ENCODE measurements at places on chromosomes 13 and 19.

- DNase-seq, result no peak
Measured at GRCh38 chr19:13039211-13039789, 44.0 kb downstream of the NFIX start.

DNA sequence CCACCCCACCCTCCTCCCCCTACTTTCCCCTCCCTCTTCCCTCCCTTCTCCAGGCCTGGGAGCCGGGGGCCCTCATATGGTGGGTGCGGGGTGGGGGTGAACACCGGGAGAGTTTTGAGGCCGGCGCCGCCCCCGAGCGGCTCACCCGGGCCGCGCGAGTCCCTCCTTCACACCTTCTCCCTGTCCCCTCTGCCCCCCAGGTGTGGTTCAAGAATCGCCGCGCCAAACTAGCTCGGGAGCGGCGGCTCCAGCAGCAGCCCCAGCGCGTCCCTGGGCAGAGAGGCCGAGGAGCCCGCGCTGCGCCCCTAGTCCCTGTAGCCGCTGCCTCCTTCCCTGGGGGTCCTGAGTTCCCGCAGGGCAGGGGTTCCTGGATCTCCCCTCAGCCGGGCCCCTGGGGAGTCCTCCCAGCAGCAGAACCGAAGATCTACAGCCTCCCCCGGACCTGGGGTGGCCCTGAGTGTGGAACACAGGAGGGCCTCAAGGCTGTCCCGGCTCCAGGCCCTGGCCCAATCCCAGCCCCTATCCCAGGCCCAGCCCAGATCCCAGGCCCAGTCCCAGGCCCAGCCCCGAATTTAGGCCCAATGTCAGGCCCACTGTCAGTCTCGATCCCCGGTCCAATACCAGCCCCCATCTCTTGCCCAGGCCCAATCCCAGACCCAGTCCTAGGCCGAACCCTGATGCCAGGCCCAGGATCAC is 1.7 kb downstream of the TPRX2 start:
- DNase-seq, result no peak

- no peak for DNase-seq
Measured at GRCh38 chr19:43380771-43381386, 27.4 kb downstream of the CD177 start.

- no peak for DNase-seq
Measured at GRCh38 chr13:86052141-86052540, 252.9 kb upstream of the SLITRK6 start.

DNA sequence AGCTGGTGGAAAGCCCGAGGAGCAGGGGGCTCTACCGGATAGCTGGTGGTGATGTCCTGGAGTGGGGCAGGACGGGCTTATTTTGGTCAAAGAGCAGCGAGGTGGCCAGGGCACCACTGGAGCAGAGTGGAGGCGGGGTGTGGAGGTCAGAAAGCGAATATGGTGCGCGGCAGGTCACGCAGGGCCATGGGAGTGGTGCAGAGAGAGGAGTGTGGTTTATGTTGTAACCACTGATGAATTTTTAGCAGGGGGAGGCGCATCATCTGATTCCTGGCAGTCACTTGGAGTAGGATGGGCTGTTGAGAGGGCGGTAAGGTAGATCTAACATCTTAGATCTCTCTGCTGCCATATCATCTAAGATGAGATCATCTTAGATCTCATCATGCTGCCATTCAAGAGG is 1.4 kb upstream of the ZNF414 start:
- DNase-seq, result no peak

DNA sequence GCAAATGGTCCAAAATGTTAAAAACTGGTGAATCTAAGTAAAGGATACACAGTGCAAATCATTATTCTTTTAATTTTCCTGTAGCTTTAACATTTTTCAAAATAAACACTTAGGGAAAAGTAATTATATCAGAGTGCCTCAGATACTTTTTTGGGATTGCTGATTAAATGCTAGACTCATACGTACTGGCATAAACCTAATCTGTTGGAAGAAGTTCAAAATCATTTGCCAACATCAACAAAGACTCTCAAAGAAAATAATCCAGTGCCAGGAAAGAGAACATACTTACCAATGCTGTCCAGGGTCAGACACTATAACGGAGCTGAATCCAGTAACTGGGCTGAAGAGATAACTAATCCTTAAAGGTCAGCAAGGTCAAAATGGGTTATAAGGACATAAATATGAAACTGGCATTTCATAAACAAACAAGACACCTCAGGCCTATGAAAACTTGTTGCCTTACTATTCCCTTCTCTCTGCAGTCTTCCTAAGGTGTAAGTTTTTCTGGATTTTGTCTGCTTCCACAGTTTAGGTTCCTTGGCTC is 3.3 kb upstream of the ZNF420 start:
- DNase-seq, result no peak

DNA sequence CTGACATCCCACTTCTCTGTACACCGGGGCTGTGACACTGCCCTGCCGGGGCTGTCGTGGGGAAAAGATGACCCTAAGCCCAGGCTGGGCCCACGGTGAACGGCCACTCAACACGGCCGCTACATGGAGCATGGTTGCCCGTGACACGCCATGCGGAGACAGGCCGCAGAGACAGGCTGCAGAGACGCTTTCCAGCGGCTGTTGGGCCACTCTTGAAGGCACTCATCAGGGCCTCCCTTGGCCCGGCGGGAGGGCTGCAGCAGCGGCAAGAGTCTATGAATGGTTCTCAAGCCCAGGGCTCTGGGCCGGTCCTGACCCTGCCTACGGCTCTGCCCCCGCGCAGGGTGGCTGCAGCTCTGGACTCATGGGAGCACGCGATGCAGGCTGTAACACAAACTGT is 22.1 kb downstream of the ADPRHL1 start:
- no peak for DNase-seq

- DNase-seq, result peak; percentile 33
Measured at GRCh38 chr13:50584856-50585580, 258.5 kb downstream of the DLEU7 start.

GRCh38 chr19:29524912-29525831 is 622 bp upstream of the VSTM2B start:
- DNase-seq, result peak; percentile 68

- DNase-seq, result no peak
Measured at GRCh38 chr13:60043262-60043661, 120.5 kb downstream of the DIAPH3 start.

GRCh38 chr19:38009650-38010242 is 102.7 kb downstream of the SIPA1L3 start:
- no peak for DNase-seq

- no peak for DNase-seq
Measured at GRCh38 chr13:109158383-109158782, 529.0 kb downstream of the MYO16 start.

- DNase-seq, result no peak
Measured at GRCh38 chr19:1864480-1865171, 1.2 kb upstream of the KLF16 start.

DNA sequence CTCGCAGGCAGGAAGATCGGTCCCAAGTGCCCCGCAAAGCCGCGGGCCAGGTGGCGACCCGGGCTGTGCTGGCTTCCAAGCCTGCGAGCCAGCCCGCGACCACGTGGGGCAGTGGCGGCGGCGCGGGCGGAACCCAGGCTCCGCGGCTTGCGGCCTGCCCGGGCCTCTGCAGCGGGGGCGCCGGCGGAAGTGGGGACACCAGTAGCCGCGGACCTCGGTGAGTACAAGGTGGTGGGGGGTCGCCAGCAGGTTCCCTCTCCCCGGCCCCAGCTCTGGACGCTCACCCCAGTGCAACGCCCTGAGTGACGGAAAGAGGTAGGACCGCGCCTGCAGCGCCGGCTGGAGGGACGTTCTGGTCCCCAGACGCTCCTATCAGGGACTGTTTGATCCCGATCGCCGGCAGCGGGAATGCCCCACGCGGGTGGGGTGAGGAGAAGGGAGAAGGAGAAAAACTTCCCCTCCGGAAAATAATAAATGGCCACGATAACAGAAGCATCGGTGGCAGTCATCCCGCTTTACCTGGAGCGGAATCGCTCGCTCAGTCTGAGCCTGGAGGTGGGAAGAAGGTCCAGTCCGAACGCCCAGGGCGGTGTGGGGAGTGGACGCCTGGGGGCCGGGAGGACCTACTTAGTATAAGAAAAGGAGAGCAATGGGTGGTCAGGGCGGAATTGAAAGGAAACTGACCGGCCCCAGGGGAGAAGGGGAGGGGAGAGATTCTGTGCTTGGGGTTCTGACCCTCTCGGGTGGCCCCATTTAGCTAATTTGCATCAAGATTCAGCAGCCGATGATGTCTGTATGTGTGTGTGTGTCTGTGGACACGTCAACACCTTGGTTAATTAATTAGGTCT is at the start of gene GEMIN7:
TSS of gene GEMIN7 (plus strand) at position 198 of the 848 bp plus-strand sequence. CDS start 10,855 bp downstream, outside the sequence.
- peak; percentile 40 for DNase-seq

DNA sequence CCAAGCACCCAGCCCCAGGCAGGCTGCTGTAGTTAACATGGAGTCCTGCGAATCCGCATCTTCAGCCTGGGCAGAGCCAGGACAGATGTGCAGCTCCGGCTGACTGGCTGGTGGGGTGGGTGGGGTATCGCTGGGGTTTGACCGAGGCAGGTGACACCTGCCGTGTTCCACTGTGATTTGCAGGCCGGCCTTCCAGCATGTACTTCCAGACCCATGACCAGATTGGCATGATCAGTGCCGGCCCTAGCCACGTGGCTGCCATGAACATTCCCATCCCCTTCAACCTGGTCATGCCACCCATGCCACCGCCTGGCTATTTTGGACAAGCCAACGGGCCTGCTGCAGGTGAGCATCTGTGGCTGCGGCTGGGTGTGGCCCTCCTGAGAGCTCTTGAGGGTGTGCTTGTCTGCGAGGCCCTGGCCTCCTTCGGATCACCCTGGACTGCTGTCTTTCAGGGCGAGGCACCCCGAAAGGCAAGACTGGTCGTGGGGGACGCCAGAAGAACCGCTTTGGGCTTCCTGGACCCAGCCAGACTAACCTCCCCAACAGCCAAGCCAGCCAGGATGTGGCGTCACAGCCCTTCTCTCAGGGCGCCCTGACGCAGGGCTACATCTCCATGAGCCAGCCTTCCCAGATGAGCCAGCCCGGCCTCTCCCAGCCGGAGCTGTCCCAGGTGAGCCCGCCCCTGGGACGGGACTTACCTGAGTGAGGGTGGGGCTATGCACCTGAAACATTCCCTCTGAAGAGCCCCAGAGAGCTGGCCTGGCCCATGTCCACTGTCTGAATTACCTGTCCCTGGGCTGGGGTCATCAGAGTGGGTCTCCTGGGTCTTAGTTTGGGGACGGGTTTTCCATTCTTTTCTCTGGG is 30.6 kb downstream of the CERS1 start:
- DNase-seq, result no peak

- DNase-seq, result no peak
Measured at GRCh38 chr19:10830931-10831779, 4.9 kb downstream of the TMED1 start.

GRCh38 chr13:101327871-101328270 is 88.4 kb downstream of the NALCN start:
- DNase-seq, result no peak

GRCh38 chr19:10885201-10886169 is 14.1 kb downstream of the CARM1 start:
- no peak for DNase-seq

DNA sequence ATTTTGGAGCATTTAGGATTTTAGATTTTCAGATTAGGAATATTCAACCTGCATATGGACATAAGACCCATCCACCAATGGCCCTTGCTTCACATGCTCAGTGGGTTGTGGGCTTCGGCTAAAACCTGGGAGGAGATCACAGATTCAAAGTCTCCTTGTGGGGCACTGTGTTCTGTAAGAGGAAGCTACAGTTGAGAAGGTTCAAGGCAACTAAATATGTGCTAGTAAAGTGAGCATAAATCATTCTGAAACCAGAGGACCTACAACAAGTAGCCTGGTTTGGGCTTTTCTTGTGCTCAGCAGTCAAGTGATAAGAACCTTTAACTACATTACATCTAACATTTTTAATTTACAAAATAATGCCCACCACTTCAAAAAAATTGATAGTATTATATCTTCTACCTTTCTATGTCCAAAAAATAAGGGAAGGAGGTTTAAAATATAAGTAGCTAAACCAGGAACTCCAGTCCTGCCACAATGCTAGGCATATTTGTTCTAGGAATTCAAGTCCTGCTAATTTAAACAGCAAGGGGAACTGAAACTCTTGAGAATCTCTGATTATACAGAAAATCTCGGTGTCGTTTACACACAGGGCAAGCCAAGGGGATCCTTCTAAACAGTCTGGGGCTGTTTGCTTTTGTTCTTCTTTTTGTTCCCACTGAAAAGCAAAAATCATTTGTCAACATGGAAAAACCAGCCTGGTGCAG is 36.6 kb downstream of the FOXO1 start:
- DNase-seq, result no peak

- DNase-seq, result no peak
Measured at GRCh38 chr19:4152241-4152998, 1.0 kb upstream of the CREB3L3 start.

- no peak for DNase-seq
Measured at GRCh38 chr13:51328488-51328887, 11.0 kb upstream of the SERPINE3 start.

DNA sequence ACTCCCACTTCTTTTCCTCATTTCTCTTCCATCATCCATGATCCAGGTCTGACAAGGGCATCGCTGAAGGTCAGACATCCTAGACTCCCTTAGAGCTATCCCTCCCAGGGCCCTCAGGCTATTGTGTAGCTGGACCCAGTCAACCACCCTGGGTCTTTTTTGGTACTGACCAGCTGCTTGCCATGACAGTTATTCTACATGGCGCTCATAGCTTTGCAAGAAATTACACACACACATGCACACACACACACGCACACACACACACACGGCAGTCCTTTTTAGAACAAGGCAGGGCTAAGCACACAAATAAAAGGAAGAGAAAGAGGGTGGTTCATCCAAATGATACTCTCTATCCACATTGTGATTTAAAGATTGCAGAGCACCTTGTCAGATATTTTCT is 18.3 kb downstream of the SIAH3 start:
- DNase-seq, result no peak

- DNase-seq, result peak; percentile 42
Measured at GRCh38 chr19:49106648-49107135, 7.5 kb upstream of the LIN7B start.

GRCh38 chr19:11140896-11141295 is 14.7 kb downstream of the SPC24 start:
- no peak for DNase-seq

DNA sequence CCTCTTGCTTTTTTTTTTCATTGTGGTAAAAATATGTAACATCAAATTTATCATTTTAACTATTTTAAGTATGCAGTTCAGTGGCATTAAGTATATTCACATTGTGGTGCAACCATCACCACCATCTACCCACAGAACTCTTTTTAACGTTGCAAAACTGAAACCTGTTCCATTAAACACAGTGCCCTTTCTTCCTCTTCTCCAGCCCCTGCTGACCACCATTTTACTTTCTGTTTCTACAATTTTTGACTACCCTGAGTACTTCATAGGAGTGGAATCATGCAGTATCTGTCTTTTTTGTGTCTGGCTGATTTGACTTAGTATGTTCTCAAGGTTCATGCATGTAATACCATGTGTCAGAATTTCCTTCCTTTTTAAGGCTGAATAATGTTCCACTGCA is 153.1 kb downstream of the FGF9 start:
- DNase-seq, result no peak

GRCh38 chr19:15294561-15294990 is 37.8 kb downstream of the BRD4 start:
- DNase-seq, result no peak

- no peak for DNase-seq
Measured at GRCh38 chr13:77696879-77697216, 639 bp upstream of the SLAIN1 start.

Measured in NCI-H187 (cell line).